ENCODE measurements at places on chromosomes 12 and 14.
A peak's percentile ranks its signal among the peaks of the same experiment; 100 is the strongest.

- DNase-seq: no peak
Measured at GRCh38 chr12:128940974-128941373, 87.7 kb downstream of the GLT1D1 start.

DNA sequence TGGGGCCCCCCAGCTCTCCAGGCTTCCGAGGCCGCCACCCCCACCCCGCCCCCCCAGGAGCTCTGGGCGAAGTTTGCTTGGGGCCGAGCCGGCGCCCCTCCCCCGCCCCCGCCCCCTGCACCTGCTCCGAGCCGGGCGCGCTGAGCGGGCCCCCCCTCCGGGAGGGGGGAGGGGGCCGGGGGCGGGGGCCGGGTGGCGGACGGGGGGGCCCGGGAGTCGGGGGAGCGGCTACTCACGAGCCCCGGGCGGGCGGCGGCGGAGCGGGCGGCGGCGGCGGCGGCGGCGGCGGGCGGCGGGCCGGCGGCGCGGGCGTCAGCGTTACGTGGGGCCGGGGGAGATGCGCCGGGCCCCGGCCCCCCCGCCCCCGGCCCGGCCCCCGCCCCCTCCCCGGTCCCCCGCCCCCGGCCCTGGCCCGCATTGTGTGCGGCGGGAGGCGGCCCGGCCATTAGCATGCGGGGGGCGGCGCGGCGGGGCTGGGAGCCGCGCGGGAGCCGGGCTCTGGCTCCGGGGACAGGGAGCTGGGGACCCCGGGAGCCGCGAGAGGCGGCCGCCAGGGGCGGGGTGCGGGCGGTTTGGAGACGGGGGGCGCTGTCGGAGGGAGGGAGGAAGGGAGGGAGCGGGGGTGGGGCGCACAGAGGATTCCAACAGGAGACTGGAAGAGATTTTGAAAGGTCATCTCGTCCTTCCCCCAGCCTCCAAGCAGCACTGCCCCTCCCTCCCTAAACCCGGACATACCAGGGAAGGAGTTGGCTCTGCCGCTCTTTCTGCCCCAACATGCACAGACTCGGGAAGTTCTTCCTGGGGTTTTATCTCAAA, at the start of gene ZNF219:
Gene ZNF219, minus strand, starts transcription at position 580 of the 816 bp plus-strand sequence. CDS start 5,064 bp downstream, outside the sequence.
- peak; percentile 54 for DNase-seq

DNA sequence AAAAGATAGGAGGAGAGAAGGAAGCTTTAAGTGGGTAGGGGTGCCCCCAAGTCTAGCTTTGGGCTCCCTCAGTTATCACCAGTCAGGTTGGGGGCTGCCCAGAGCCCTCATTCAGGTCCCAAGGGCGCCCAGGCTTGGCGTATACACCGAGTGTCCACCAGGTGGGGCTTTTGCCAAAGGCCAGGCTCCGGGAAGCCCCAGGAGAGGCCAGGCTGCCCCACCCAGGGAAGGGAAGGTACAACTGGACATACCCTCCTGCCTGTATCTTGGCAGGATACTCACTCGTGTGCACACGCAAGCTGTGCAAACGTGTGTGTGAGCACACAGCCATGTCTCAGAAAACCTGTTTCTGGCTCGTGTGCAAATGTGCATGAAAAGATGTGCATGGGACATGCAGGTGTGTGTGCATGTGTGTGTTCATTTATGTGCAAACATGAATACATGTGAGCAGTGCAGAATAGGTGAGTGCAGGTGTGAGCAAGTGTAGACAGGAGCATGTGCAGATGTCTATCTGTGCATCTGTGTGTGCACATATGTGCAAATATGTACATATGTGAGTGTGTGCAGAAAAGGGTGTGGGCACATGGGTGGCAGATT, 103.9 kb upstream of the MYL2 start:
- peak; percentile 61 for DNase-seq

DNA sequence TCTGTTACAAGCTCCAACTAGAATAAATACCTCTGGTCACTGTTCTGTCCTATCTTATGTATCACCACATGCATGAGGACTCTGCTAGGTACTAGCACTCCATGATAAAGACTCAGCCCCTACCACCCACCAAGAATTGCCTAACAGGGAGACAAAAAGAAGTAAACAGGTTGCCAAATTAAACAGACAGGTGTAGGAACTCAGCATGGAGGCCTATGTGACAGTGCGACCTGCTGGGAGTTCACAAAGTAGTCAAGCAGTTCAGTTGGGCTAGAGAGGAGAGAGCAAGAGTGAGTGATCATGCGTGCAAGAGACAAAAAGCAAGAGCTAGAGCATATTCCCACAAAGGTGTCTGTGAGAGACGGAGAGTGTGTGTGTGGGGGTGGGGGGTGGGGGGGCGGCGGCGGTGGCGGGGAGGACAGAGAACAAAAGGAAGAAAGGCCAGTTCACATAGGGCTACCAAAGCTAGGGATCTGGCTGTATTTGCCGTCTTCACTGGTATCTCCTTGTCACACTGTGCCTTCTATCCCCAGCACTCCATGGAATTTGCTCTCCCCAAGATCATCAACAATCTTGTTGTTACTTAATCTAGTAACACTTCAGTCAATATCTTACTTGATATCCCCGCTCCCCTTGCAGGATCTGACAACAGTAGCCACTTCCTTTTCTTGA, 81.2 kb downstream of the SPPL3 start:
- DNase-seq: no peak

DNA sequence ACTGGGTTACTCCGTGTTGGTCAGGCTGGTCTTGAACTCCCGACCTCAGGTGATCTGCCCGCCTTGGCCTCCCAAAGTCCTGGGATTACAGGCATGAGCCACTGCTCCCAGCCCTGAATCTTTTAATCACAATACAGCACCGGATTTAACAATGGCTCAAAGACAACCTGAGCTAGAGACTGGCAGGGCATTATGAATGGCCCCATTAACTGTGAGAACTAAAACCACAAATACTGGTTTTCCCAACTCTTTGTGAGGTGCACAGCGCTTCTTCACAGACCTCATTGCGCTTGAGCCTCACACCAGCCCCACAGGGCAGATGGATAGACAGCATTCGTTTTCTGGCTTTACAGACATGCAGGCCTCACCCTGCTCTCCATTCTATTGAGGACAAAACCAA, 107.0 kb upstream of the FKBP4 start:
- DNase-seq: no peak

DNA sequence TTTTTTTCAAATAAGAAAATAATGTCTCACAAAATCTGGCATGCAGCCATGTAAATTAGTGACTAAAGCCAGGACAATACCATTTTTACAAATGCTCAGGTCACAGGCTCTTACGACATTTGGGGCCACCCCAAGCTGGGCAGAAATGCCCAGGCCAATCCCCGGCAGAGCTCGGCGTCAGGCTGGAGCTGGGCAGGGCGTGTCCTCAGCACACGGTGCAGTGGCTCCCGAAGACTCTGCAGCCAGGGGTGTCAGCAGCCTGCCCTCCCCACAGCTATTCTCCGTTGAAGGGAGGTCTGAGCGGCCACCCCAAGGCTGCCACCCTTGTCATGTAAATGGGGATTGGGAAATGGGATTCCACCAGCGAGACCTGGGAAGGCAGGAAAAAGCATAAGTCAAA, 158.6 kb downstream of the DICER1 start:
- no peak for DNase-seq

DNA sequence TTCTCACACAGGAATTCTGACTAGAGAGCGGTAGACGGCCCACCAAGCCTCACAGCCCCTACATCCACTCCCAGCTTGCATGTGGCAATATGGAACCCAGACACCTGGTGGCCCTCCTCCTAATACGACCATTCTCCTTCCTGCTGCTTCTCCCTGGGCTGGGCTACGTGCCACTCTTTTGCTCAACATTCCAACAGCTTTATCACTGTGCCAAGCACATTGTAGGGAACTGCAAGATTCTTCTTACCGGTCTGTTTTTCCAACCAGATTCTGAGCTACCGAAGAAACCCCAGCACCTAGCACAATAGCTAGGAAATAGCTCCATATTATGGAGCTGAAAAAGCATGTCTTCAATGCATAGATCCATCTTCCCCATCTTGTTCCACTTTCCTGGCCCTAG, 58.1 kb downstream of the STXBP6 start:
- no peak for DNase-seq

All from astrocyte of the hippocampus (primary cell).